GF-D8 (cell line): ENCODE measurements at places on chromosomes 7 and 10.

GRCh38 chr10:124000792-124001201 lies 92.6 kb downstream of the CHST15 start:
- DNase-seq: no peak

DNA sequence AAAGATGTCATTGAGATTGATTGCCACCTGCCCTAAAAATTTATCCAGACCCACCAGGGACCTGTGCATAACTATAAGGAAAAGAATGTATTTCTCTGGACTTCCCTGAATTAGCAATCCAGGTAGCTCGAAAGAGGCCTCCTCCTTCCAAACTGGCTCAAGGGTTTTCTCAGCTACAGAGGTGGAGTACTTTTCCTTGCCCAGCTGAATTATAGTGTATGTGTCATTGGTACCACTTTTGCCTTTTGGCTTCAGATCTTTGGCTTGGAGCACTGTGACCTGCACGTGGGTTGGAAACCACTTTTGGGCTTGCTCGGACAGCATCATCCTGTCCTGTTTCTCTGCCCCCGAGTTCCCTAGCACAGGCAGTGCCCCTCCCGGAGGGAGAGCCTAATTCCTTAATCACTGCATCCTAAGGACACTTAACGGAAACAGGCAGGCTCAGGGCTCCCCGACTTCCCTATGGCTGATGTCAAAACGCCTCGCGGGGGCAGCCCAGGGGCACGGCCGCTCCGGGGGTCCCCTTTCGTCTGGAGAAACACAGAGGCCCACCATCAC lies 825 bp downstream of the RAB11FIP2 start:
- no peak for DNase-seq

DNA sequence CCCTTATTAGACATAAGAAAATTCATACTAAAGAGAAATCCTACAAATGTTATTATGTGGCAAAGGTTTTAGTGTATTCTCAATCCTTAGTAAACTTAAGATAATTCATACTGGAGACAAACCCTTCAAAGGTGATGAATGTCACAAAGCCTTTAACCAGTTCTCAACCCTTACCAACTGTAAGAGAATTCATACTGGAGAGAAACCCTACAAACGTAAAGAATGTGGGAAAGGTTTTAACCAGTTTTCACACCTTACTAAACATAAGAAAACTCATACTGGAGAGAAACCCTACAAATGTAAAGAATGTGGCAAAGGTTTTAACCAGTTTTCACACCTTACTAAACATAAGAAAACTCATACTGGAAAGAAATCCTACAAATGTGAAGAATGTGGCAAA lies 93.2 kb downstream of the ZNF680 start:
- DNase-seq: no peak

GRCh38 chr10:64430690-64431323 lies 909.6 kb downstream of the REEP3 start:
- no peak for DNase-seq

DNA sequence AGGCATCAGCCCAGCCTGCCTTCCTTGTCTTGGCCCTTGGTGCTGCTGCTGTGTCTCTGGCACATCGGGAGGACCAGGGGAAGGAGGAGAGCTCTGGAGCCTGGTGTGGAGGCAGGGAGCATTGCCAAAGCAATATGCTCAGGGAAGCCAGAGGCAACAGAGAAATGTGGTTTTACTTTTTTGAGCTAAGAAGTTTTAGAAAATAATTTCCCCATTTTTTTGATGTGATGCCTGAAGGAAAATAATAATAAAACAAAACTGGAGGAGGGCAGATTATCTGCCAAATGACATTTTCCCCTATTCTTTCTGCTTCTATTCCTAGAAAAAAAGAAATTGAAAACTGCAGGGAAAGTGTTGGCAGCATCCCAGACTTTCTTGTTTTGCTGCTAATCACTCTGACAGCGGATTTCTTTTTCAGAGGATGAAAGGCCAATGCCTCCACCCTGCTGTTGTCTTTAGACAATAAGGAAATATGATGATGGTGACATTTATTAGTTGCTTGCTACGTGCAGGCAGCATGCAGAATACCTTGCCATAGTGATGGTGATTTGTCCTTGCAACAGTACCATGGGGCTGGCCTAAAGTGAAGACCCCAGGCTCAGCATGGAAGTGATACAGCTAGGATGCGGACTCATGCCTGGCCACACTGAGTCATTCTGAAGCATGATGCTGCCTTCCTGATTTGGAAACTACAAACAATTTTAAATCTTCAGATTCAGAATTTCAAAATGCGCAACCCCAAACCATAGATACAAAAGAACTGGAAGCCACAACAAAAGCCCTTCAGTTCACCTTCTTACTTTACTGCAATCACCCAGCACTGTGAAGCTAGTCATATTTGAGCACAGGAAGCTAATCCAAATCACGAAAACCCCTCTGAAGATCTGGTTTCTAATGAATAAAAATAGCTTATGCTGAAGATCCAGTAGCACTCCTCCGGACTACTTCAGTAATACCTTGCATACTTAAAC lies 260.2 kb upstream of the TMEM72 start:
- no peak for DNase-seq

- no peak for DNase-seq
These were observed 946.8 kb upstream of the POT1 start for GRCh38 chr7:125876431-125876830.

DNA sequence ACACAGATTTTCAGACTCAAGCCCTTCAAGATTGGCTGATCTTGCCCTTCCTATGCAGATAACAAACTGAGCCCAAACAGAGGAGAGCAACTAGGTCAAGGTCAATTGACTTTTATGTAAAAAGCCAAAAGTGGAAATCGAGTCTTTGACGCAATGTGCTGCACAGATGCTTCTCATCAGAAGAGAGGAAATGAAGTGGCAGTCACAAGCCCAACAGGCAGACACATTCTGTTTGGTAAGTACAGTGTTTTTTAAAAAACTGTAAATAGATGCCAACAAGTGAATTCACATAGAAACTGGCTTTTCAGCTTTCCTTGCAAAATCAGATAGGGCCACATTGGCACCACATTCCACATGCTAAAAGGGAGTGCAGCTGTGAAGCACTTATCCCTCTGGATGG lies 606.6 kb downstream of the KCNMA1 start:
- peak; percentile 27 for DNase-seq

DNA sequence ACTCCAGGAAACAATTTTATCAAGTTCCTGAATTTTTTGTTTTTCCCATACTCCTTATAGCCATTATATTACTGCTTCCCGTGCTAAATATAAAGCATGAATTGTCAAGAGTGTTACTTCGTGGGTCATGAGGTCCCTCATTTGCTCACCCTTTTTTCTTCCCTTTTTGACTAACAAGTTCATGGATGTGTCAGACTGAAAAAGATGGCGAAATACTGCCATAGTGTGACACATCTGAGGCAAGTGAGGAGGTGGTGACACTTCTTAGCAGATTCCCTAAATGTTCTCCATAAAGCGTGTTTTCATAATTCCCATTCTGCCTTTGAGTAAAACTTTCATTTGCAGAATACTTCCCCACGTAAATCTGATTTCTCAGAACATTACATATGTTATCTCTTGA lies 269.6 kb upstream of the FZD1 start:
- no peak for DNase-seq

- no peak for DNase-seq
These were observed 3.2 kb downstream of the DENND2A start for GRCh38 chr7:140637400-140637799.

GRCh38 chr10:4647109-4647785 lies 178.8 kb upstream of the AKR1E2 start:
- DNase-seq: no peak

- no peak for DNase-seq
These were observed 229.7 kb upstream of the NFE2L3 start for GRCh38 chr7:25922296-25922695.

DNA sequence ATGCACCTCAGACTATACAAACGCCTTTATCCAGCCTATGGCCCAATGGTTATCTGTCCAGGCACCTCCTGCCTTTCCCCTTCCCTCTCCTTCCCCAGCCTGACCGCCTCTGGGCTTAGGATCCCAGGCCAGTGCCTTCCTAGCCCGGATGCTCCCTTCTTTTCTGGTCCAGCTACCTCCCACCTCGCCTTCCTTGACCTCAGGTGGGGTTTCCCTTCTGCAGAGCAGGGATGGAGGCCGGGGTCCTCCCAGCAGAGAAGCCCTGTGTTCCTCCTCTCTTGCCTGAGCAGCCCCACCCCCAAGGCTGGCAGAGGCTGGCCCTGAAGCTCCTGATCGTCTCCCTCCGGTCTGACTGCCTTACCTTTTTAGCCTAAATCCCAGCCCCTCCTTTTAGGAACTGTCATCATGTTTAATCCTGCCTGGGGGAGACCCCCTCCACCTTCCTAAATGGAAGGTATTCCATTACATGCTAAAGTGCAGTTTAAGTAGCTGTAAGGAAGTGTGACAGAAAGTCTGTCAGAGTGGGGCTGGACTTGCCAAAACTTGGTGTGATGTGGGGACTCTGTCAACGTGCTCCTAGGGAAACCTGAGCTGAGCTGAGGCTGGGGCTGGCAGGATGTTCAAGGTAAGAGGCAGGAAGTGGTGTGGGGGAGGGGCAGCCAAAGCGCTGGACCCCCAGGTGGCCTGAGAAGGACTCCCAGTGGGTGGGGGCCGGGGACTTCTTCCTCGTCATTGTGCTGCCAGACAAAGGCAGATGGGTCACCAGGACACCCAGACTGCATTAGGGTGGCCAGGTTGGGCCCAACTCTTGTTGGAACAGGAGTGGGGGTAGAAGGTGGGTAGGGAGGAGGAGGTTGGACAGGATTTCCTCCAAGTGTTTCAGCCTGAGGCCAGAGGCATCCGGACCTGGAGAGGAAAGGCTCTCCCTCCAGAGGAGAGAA lies 39.5 kb downstream of the LBX1 start:
- DNase-seq: no peak

- no peak for DNase-seq
These were observed 23.9 kb upstream of the CYCS start for GRCh38 chr7:25148772-25149575.

GRCh38 chr10:30847642-30848041 lies 184.0 kb downstream of the ZNF438 start:
- DNase-seq: no peak

GRCh38 chr10:4397337-4397736 lies 428.7 kb upstream of the AKR1E2 start:
- DNase-seq: no peak

DNA sequence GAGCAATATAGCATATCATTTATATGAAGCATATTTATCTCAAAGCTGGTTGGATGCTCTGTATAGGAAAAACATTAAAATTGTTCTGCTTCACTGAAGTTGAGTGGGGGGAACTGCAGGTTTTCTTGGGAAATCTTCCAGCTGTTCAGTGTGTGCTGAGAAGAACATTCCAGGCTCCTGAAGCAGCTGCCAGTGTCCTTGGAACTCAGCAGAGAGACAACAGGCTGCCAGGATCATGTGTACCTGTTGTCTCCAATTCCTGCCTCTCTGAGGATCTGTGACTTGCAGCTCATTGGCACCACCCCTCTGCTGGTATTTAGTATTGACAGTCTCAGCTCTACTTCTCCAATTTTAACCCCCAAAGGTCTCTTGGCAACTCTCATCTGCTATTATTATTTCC lies 42.3 kb upstream of the PRKG1 start:
- DNase-seq: no peak

- no peak for DNase-seq
These were observed 60.4 kb downstream of the SORCS1 start for GRCh38 chr10:107104026-107104652.

GRCh38 chr7:98137826-98138151 lies 31.1 kb downstream of the LMTK2 start:
- DNase-seq: peak; percentile 23
